ENCODE measurements at places on chromosomes 2 and 18.
A peak's percentile ranks its signal among the peaks of the same experiment; 100 is the strongest.

DNA sequence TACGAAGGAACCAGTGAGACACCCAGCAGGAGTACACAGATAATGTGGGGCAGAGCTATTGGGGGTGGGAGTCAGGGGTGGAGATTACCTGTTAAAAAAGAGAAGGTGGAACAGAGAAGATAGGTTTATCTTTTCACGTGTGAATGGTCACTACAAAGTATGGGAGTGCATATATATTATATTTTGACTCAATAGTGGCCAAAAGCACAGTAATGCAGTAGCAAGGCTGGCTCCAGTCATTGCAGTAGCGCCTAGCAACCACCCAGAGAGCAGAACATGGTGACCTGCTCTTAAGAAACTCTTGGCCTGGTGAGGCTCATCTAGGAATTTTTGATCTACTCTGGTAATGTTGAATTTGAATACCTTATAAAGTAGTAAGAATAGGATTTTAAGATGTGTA, 1.0 kb downstream of the IMPACT start:
- DNase-seq: no peak

GRCh38 chr2:25276569-25277465, 64.9 kb downstream of the DNMT3A start:
- no peak for DNase-seq

- peak; percentile 20 for DNase-seq
These were observed 825 bp downstream of the ITGA6 start for GRCh38 chr2:172427990-172428831.

GRCh38 chr18:72086421-72086820, 457.7 kb downstream of the CBLN2 start:
- peak; percentile 38 for DNase-seq

- DNase-seq: peak; percentile 64
These were observed 81.1 kb upstream of the CD302 start for GRCh38 chr2:159879051-159879604.

DNA sequence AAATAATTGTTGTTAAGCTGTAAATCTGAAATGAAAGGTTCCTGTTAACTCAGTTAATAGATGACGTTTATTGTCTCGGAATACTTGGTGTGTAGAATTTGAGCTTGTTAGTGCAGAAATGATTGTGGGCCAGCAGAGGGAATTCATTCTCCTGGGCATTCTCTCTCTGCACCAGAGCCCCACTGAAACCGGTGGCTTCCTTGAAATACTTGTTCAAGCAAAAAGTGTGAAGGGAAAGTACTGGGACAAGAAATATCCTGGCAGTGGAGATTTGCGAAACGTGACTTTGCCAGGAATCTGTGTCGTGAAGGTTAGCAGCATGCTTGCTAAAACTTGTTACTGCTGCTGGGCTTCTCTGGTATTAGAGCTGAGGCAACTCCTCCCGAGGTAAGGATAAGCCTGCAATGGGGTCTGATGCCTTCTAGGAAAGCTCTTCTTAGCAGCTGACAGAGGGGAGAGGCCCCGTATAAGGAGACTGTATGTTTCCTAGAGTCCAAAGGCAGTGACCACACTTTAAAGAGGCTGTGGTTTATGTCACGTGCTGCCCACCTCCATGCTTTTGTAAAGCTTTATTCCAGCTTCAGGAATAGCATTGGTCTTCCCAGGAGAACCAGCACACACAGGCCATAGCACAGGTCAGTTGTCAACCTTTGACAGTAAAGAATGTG, 2.0 kb downstream of the ITGA6 start:
- no peak for DNase-seq

Measured in fibroblast of skin of back (primary cell).